Hematopoietic multipotent progenitor cell treated with erythropoietin and hydrocortisone succinate and interleukin-3 and kit ligand, for 8 days (in vitro differentiated cells): ENCODE measurements at places on chromosomes 12 and 14.

DNA sequence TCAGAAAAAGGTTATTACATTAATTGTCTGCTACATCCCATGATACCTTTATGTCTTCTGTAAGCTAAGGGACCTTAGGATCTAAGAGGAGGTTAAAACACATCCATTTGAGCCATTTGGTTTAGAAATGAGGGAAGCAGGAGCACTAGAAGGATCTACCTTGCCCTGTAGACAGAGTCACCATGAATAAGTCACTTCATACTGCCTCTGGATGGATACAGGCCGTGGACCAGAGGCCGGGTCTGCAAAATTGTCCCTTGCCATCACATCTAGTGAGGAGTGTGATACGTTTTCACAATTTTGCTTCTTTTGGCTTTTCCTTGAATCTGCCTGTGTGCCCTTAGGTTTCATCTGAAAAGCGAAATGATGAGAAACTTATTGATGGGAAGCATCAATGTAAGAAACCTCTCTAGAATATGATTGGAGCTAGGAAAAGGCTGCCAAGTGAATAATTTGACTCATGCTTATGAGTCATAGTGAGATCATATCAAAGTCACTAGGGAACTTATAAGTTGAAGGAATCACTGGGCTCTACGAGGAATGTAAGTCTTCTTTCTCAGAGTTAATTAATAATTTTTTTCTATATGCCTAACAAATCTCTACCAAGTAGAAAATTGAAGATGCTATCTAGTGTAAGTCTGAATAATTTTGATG is 10.8 kb downstream of the GLRX5 start:
- DNase-seq, result peak; percentile 69

- no peak for DNase-seq
Observed at GRCh38 chr14:84323978-84324377, 1206.0 kb upstream of the FLRT2 start.

GRCh38 chr12:28089338-28089737 is 100.9 kb upstream of the CCDC91 start:
- no peak for DNase-seq

DNA sequence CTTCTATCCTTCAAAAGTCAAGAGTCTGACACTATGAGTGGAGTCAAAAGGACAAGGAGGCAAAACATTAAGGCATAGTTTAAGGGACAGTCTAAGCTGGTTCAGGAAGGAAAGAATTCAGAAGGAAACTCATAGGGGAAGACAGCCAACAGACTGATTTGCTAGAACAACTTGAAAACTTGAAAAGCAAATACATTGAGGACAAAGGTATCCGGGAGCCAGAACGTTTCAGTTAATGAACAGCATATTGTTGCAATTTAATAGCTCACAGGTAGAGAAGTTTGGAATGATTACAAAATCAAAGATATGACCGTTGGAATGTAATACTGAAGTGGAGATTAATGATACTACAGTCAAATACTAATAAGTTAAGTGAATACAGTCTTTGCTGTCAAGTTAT is 312.8 kb upstream of the RPL10L start:
- DNase-seq, result no peak

DNA sequence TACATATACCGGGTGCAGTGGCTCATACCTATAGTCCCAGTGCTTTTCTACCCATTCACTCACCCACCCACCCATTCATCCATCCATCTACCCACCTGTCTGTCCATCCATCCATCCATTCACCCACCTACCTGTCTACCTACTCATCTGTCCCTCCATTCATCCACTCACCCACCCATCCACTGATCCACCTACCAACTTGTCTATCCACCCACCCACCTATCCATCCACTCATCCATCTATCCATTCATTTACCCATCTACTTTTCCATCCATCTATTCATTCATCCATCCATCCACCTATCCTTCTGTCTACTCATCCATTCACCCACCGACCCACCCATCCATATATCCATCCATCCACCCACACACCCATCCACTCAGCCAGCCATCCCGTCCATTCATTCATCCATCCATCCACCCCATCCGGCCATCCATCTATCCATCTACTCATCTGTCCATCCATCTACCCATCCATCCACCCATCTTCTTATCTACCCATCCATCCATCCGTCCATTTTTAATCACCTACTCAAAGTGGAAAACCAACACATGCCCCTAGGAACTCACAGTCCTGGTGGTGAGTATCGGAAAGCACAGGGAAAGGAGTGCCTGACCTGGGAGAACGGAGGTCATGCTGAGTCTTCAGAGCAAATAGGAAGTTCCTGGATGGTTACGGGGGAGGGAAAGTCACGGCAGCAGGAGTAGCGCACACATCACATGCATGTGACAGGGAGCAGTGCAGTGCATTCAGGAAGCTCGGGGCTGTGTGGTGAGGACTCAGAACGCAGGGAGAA is 20.0 kb downstream of the DDX51 start:
- no peak for DNase-seq
